ENCODE measurements at places on chromosomes 7 and 10.

DNA sequence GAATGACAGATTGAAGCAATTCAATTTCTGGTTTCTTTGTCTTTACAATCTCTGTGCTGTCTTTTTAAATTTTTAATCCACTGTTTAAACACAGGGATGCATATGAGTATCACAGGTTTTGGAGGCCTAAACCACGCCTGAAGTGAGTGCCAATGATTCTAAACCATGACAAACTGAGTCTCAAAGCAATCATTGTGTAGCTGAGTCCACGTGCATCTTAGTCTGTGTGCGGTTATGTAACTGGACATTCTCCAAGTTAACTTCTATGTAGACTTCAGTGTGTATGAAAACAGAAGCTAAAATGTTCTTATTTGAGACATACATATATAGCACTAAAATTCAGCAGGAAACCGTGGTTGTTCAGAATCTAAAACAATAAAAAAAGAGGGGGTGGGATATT, 79.3 kb upstream of the ST8SIA6 start:
- no peak for DNase-seq

- DNase-seq = peak; percentile 48
Measured at GRCh38 chr7:133854739-133855138, 272.4 kb upstream of the LRGUK start.

- peak; percentile 96 for DNase-seq
Measured at GRCh38 chr7:17680026-17680425, 260.3 kb downstream of the SNX13 start.

- no peak for DNase-seq
Measured at GRCh38 chr10:71964098-71964742, at the start of gene CHST3. CHST3 (plus strand) TSS chr10:71964395; CDS start chr10:72005843, 41,448 bp downstream.

DNA sequence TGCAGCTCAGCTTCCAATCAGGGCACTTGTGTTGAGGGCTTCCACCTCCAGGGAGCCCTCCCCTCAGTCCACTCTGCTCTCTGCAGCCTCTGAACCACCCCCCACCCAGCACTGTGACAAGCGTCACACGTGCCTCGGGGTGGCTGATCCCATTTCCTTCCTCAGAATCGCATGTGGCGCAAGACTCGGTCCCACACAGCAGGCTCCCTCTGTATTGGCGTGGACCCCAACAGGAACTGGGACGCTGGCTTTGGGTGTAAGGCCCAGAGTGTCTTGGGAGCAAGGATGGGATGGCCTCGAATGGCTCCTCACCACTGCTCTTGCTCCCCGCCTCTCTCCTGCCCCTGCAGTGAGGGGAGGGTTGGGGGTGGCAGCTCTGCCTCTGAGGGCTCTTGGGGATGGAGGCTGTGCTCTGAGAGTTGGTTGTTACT, 4.1 kb downstream of the CPA1 start:
- DNase-seq = no peak

Measured in renal cortical epithelial cell (primary cell).